ENCODE measurements at places on chromosomes 13 and 19.

- H3K27ac ChIP-seq: no peak overlapping the region
- no peak overlapping the region for H3K4me3 ChIP-seq
- H3K36me3 ChIP-seq: no peaks in the 10 kb centered on the region
- H3K27me3 ChIP-seq: peaks cover 1% of the 10 kb centered on the region
Measured at GRCh38 chr13:91157273-91158016, 190.0 kb upstream of the MIR17HG start.

- no peak for DNase-seq
- peak overlapping the region; percentile 74 for H3K27ac ChIP-seq
- peaks cover 22% of the 10 kb centered on the region for H3K36me3 ChIP-seq
Measured at GRCh38 chr19:41330481-41330880, 20.5 kb downstream of the CCDC97 start.

GRCh38 chr13:49354719-49355118, 89.1 kb downstream of the CAB39L start:
- peaks cover 15% of the 10 kb centered on the region for H3K36me3 ChIP-seq
- no peak for DNase-seq
- no peak overlapping the region for H3K4me3 ChIP-seq
- no peaks in the 10 kb centered on the region for H3K27me3 ChIP-seq
- no peaks in the 10 kb centered on the region for H3K4me1 ChIP-seq
- no peak overlapping the region for H3K27ac ChIP-seq

- no peak overlapping the region for H3K27ac ChIP-seq
- no peak overlapping the region for H3K4me3 ChIP-seq
- no peaks in the 10 kb centered on the region for H3K27me3 ChIP-seq
- H3K36me3 ChIP-seq: no peaks in the 10 kb centered on the region
- DNase-seq: no peak
Measured at GRCh38 chr13:22915442-22916082, 265.2 kb upstream of the SGCG start.

All from memory B cell (primary cell).